Adipocyte (in vitro differentiated cells): ENCODE measurements at places on chromosomes 7 and 10.

- no peak for DNase-seq
Observed at GRCh38 chr10:44960482-44961229, 1.1 kb downstream of the RASSF4 start.

DNA sequence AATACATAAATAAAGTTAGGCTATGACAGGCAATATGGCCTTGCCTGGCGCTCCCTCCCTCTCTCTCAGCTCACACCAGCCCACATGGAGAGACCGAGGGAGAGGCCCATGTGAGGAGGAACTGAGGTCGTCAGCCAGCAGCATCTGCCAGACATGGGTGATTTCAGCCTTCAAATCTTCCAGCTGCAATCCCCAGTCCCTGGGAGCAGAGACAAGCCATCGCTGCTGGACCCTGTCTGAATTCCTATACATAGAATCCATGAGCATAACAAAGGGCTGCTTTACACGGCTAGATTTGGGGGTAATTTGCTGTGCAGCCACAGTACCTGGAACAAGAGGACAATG is 35.6 kb downstream of the ANKRD16 start:
- no peak for DNase-seq

- DNase-seq = no peak
Observed at GRCh38 chr7:138607216-138608126, 93.7 kb downstream of the SVOPL start.

- peak; percentile 90 for DNase-seq
Observed at GRCh38 chr7:55018361-55019190, at the start of gene EGFR. TSS of gene EGFR (plus strand) at chr7:55019017. CDS start at chr7:55019278, 261 bp downstream.

DNA sequence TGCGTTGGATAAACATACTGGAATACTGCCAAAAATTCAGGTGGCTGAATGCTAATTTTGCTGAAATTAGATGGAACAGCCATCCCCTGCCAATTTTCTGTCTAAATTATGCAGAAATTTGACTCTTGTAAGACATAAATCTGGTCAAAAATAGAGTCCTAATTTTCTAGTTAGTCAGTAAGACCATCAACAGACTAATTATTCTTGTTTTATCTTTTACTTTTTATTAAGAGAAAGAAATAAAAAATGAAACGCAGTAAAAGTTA is 110.3 kb upstream of the GATA3 start:
- no peak for DNase-seq

DNA sequence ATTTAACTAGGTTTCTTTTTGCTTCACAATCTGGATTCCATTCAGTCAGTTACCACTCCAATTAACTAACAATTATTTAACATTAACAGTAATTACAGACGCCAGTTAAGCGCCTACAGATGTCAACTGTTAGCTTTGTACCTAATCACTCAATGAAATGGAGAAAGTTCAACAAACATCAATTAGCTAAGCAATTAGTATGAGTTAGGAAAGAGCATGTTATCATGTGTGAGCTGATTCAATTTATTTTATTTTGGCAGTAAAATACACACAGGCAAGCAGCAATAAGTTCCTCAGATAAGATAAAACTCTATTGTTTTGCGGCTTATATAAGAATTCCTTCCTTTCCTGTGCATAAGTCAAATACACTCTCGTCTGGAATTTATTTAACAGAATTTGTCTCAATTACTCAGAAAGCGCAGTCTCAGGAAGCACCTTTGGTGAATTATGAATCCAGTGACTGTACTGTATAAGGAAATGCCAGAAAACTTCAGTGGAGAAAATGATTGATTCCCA is 427.1 kb upstream of the GALNT17 start:
- peak; percentile 23 for DNase-seq

DNA sequence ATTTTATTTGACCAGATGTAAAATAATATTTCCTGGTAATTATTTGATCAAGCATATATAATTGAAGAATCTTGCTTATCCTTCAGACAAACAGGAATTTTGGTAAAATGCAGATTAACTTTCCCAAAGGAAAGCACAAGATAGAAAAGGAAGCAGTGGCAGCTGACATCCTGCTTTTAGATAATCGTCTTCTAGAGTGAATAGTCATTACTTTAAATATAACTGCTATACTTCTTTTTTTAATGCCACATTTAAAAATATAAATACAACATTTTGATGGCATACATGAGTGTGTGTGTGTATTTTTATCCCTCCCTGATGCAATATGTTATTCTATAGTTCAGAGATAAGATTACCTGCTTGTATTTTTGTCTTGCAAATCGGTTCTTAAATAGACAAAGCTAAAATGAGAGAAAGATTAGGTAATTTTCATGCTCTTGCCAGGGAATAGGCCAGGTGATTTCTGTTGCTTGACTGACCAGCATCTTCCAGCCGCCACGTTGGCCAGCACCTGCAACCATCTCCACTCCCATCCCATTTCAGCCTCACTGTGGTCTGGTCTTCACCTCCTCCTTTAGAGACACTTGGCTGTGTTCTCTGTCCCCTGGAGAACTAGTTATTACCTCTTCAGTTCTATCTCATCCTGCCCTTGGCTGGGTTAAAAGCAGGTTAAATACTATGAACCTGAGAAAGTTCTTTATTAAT is 58.1 kb downstream of the MDFIC start:
- no peak for DNase-seq

- no peak for DNase-seq
Observed at GRCh38 chr10:34016576-34016975, 682.1 kb upstream of the NRP1 start.

- peak; percentile 98 for DNase-seq
Observed at GRCh38 chr7:44573464-44574286, at the start of gene DDX56. TSS of gene DDX56 (minus strand) at chr7:44573908. CDS start at chr7:44573895, 13 bp downstream.

DNA sequence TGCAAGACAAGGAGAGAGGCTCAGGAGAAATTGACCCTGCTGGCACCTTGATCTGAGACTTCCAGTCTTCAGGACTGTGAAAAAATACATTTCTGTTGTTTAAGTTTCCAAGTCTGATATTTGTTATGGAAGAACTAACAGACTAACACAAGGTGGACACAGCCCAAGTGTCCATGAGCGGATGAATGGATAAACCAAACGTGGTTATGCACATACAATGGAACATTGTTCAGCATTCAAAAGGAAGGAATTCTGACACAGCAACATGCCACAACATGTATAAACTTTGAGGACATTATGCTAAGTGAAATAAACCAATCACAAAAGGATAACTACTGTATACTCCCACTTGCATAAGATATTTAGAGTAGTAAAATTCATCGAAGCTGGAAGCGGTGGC is 76.5 kb downstream of the FAM13C start:
- DNase-seq = no peak

DNA sequence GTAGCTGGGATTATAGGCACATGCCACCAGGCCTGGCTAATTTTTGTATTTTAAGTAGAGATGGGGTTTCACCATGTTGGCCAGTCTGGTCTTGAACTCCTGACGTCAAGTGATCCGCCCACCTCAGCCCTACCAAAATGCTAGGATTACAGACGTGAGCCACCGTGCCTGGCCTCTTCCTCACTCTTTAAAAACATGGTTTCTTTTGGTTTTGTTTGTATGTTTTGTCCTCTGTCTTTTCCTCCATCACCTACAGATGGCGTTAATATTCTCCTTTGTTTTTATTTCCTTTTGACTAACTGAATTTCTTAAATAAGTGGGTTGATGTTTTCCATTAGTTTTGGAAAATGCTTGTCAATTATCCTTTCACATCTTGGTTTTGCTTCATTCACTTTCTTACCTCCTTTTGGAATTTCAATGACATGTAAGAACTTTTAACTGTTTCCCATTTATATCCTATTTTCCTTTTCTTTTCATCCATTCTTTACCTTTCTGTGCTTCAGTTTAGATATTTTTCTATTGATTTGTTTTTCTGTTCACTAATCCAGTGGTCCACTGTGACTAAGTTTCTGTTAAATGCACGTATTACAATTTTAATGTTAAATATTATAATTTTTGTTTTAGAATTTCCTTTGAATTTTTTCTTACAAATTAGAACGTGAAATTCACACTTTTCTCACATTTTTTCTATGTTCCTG is 104.1 kb downstream of the ZNF467 start:
- DNase-seq = peak; percentile 50

DNA sequence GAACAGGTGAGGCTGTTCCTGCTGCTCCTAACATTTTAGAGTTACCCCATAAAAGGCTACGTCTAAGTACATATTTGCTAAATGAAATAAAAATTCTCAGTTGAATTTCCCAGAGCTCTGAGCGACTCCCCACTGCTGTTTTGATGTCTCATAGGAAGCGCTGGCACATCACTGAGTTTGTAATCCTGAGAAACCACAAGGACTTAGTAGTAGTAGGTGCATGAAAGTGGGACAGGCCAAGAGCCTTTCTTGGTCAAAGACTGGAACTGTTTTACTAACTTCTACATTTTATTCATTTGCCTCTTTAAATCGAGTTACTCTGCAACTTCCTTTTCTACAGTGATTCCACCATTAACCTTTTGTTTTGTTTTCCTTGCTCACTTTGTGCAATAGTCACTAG is 85.9 kb downstream of the XPNPEP1 start:
- no peak for DNase-seq

DNA sequence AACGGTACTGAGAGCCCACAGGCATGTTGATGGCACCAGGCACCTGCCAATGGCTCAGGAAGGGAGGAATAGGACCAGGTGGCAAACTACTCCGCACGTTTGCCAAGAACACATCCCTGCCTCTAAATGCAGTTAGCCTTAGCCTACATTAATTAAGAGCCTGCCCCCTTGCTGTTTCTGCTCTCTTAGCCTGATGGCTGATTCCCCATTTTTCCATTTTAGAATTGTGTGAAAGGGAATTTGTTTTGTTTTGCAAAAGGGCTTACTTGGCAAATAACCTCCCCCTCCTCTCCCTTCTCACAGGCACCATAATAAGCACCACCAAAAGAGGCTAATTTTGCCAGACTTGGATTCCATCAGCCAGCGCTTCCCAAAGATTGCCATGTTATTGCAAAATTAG is 1203.2 kb downstream of the SORCS3 start:
- DNase-seq = no peak

DNA sequence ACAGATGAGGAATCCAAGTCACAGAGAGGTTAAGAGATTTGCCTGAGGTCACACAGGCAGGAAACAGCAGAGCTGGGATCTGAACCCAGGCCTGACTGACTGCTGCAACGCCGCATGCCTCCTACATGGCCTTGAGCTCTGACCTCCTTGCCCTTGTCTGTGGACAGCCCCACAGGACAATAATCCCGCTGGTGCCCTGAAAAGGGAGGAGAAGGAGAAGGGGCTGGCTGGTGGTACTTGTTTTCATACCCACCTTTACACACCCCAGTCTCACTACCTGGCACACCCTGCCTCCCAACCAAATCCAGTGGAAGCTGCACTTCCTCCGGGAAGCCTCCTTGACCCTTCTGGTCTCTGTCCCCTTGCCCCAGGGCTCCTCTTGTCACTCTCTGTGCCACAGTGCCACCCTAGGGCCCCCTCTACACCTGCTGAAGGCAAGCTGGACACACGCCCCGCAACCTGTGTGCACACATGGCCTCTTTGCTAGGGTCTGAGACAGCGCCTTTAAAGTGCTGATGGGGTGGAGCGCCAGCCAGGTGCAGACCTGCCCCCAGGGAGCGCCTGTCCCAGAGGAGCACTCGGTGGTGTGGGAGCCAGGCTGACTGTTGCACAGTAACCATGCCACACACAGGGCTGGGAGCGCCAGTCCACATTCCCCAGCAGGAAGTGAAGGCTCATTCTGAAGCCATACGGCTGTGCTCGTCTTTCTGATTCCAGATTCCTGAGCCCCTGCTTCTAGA is 38.6 kb downstream of the ZCCHC24 start:
- no peak for DNase-seq

GRCh38 chr7:142568435-142569097 is 180.7 kb upstream of the PRSS1 start:
- peak; percentile 70 for DNase-seq

GRCh38 chr10:101895781-101896180 is 52.2 kb upstream of the KCNIP2 start:
- no peak for DNase-seq

- no peak for DNase-seq
Observed at GRCh38 chr7:156768698-156769472, 124.1 kb downstream of the LMBR1 start.

GRCh38 chr7:106423821-106424475 is 139.2 kb upstream of the NAMPT start:
- DNase-seq = no peak

DNA sequence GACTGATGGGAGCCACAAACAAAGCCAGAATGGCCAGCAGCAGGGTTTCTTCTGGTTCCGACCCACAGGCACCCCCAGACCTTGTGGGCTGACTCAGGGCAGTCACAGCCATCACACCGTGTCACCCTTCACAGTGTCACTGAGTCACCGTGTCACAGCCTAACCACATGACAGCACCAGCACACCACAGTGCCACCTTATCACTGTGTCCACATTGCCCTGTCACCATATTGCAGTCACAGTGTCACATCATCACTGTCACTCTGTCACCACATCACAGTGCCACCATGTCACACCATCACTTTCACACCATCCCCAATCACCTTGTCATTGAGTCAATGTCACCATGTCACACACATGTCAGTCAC is 77.0 kb downstream of the OAT start:
- DNase-seq = peak; percentile 16

DNA sequence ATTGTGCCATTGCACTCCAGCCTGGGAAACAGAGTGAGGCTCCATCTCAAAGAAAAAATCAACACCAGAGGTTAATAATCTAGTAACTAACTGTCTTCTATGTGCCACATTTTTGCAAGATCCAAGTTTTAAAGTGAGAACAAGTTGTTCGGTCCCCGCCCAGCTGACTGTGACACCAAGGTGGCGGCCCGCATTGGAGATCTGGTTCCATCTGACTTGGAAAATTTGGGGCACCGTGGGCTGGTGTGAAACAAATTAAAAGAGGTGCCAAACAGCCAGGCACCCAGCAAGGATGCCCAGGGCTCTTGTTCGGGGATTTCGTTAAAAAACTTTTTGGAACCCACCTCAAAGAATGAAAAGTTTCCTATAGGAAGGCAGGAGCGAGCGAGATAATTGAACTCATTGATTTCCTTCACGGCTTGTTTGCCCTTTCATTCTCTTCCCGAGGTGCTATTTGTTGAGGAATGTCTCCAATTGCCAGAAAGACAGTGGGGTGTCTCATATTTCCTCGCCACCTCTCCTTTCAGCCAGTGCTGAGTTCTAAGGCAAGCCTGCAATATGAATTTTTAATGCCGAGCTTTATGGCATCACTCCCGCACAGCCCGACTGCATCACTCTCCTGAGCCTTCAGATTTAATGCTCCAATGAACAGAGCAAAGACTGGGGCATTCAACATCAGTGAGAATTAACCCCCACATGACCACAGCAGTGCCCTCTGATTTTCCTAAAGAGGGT is 156.9 kb upstream of the SH2B2 start:
- DNase-seq = no peak

- peak; percentile 98 for DNase-seq
Observed at GRCh38 chr10:93458821-93459257, 23.3 kb downstream of the MYOF start.

GRCh38 chr10:123642293-123642692 is 23.9 kb upstream of the GPR26 start:
- peak; percentile 30 for DNase-seq

GRCh38 chr10:58554316-58554715 is 41.6 kb downstream of the BICC1 start:
- DNase-seq = peak; percentile 42

GRCh38 chr10:30984563-30985328 is 46.9 kb downstream of the ZNF438 start:
- DNase-seq = peak; percentile 69

GRCh38 chr7:112748381-112748780 is 41.8 kb downstream of the TMEM168 start:
- DNase-seq = peak; percentile 8

GRCh38 chr7:131720703-131721102 is 164.3 kb upstream of the PODXL start:
- no peak for DNase-seq
